T-helper 17 cell (primary cell): ENCODE measurements at places on chromosomes 11 and 22.

- no peak for DNase-seq
These were observed 297.1 kb downstream of the DYNC2H1 start for GRCh38 chr11:103406357-103406756.

DNA sequence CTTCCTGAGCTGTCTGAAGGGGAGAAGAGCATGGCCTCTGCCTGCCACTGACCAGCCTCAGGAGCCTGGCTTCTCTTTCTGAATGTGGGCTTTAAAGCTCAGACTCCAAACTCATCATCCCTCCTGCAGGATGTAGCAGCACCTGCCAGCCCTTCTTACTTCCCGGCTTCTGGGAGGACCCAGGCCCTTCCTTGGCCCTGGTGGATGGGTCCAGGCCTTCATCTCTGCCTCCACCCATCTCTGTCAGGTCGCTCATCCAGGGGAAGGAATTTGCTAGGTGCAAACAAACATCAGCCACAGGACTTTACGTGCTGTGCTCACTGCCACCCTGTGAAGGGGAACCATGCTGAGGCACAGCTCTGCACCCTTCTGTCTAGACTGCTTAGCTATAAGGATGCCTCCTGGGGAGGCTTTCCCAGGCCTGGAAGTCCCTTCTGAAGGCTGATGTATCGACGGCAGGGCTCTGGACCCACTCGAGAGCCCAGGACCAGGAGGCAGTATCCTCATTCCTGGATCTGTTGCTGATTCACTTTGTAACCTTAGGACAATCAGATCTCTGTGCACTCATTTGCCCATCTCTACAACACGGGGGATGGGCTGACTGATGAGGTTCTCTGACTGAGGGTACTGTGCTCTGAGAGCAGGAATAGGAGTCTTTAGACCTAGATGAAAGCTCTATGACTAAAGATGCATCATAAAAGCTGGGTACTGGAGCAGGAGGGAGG is 30.9 kb downstream of the USP35 start:
- no peak for DNase-seq

DNA sequence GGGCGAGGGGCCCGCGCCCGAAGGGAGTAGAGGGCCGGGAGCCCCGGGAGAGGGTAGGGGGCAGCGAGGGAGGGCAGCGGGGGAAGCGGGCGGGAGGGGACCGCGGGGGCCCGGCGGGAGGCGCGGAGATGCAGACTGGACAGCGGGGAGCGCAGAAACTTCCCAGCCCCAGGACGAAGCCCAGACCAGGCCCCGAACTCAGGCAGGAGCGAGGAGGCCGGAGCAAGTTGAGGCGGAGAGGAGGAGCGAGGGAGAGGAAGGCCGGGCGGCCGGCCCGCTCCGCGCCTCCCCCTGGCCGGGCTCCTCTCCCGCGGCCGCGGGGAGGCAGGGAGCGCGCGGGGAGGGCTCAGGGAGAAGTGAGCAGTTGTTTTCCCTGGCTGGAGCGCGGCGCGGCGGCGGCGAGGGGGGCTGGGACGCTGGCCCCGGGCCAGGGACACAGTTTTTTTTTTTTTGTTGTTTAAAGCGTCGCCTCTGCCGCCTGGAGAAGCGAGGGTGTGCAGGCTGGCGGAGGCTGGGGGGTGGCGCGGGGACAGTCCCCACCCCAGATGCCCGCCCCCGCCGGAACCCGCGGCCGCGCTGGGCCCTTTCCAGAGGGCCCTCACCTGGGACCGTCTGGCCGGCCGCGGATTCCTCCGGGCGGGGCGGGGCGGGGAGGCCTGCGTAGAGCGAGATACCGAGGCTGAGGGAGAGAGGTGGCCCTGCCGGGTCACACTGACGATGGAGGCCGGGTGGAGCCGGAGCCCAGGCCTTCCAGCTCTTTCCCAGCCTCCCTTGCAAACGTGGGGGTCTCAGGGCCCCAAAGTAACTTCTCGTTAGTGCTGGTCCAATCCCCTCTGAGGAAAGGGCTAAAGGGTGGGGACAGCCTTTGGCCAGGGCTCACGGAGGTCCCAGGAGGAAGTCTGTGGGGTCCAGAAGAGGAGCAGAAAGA is at the start of gene LTBP3:
LTBP3 (minus strand) TSS at position 358 of the 928 bp plus-strand sequence. CDS start 400 bp downstream, outside the sequence.
- DNase-seq, result peak; percentile 39

- DNase-seq, result no peak
These were observed 115.2 kb downstream of the FEZ1 start for GRCh38 chr11:125380756-125381445.

- no peak for DNase-seq
These were observed 7.1 kb downstream of the SAA4 start for GRCh38 chr11:18229501-18229900.

DNA sequence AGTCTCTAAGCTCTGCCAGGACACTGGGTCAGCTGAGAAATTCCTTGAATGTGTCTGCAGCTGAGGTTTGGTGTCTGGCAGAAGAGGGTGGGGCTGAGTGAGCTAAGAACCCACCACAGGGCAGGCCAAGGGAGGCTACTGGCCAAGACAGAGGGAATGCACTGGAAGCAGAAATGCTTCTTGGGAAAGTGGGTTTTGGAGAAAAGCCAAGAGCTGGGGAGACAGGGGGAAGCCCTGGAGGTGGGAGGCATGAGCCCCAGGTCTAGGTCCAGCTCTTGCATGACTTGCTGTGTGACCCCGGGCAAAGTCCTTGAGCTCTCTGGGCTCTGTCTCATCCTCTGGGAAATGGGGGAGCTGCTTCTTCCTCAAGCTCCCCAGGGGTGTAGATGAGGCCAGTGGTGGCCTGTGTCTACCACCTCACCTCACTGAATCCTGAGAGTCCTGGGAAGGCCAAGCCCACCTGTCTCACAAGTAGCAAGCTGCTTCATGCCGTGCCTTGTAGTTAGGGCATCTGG is 2.3 kb downstream of the MMP11 start:
- no peak for DNase-seq

DNA sequence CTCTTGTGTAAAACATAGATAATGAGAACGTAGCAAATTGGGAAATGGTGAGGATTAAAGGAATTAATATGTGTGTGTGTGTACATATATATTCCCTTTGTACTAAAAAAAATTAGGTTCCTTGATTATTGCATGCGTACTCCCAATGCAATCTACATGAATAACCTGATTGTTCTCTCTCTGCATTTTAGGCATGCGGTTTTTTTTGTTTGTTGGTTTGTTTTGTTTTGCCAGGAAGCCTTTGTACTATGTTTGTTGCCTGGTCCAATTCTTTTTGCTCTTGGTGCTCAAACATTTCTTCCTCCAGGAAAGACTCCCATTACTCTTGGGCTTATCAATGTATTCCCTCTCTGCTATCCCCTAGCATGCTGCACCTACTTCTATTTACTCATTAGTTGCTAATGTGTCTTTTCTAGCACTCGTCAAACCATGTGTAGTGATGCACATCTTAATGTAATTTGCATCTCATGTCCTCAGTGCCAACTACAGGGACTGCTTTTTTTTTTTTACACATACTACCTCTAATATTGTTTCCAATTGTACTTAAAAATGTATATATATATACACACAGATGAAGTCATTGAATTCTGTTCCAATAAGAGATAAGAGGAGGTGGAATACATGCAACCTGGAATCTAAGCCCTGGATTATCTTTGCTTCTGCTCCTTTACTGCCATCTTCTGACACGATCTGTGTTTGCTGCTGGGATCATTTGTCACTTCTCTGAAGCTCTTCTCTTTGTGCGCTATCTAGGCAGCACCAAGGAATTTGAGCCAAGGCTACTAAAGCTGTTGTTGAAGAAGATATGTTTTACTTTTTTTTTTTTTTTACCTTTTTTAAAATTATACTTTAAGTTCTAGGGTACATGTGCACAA is 197.2 kb upstream of the ANO3 start:
- no peak for DNase-seq

DNA sequence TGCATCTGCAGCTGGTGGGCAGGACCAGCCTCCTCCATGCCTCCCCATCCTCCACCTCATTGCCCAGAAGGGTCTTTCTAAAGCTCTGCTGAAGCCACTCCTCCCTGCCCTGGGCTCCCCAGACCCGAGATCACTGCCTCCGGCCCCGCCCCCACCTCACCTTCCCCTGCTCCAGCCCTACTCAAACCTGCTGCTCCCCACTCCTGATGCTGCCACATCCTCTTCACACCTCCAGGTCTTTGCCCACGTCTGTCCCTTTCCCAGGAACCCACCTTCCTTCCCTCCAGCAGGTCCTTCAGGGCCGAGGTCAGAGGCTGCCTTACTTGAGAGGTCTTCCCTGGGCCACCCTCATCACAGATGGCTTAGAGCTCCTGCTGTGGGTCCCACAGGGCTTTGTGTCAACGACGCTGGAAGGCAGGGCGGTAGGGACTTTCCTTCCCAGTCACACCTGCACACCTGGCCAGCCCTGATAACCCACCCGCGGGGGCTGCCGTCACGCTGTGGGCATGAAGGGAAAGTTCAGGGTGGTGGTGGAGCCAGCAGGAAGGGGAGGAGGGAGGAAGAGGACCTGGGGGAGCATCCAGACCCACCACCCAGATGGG is 11.9 kb downstream of the WNT7B start:
- DNase-seq, result no peak

DNA sequence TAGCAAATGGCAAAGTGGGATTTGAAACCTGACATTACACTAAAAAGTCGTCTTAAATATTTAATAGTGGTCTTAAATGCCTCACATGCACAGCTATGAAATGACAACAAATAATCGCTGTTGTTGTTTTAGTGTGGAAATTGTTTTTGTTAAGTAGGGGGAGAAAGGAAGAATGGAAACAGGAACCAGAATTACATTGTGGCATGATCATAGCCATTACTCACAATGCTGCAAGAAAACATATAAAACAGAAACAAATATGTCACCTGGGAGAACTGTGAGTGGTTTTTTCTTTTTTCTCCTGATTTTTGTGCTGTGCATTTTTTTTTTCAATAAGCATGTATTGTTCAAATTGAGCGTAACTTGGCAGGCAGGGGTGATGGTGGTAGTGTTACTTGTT is 22.9 kb downstream of the FAM76B start:
- no peak for DNase-seq

- no peak for DNase-seq
These were observed 5.1 kb upstream of the SLC22A8 start for GRCh38 chr11:63020671-63021291.
